ENCODE measurements at places on chromosomes 2 and 18. TPM values are rescaled to one million over a fixed set of nuclear protein-coding genes. Genes with fewer than 3 reads are reported as not detected.

Gene IL1F10
- not detected for total RNA-seq

Gene MROH2A
- not detected for total RNA-seq

Gene CEBPZ
- 98.5 TPM for total RNA-seq

Gene SERPINB12
- not detected for total RNA-seq

Gene ZNF397
- 50.8 TPM for total RNA-seq

Gene LOXL3
- total RNA-seq: 0.22 TPM

Gene ABCG5
- not detected for total RNA-seq

Gene TLK1
- total RNA-seq: 159 TPM

Gene RTP5
- not detected for total RNA-seq

Gene CNRIP1
- not detected for total RNA-seq

- H3K4me1 ChIP-seq: no peaks in the 10 kb centered on the region
- H3K36me3 ChIP-seq: no peaks in the 10 kb centered on the region
- H3K4me3 ChIP-seq: no peak overlapping the region
- peaks cover 2% of the 10 kb centered on the region for H3K27me3 ChIP-seq
- no peak overlapping the region for H3K27ac ChIP-seq
These were observed 100.3 kb upstream of the CAVIN2 start for GRCh38 chr2:191947235-191947634.

DNA sequence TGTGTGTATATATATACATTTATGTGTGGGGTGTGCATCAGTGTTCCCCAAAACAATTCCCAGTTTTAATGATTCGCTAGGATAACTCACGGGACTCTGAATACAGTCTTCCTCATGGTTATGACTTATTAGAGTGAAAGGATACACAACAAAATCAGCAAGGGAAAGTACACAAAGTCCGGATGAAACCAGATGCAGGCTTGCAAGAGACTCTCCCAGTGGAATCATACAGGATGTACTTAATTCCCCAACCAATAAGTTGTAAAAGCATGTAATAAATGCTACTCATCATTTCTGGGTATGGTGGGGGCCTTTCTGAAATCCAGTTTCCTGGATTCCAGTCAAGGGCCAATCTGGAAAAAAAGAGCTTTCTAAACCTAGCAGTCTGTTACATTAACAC is 654.1 kb upstream of the SYT4 start:
- no peaks in the 10 kb centered on the region for H3K36me3 ChIP-seq
- H3K27ac ChIP-seq: no peak overlapping the region
- no peak overlapping the region for H3K4me3 ChIP-seq
- DNase-seq: no peak

DNA sequence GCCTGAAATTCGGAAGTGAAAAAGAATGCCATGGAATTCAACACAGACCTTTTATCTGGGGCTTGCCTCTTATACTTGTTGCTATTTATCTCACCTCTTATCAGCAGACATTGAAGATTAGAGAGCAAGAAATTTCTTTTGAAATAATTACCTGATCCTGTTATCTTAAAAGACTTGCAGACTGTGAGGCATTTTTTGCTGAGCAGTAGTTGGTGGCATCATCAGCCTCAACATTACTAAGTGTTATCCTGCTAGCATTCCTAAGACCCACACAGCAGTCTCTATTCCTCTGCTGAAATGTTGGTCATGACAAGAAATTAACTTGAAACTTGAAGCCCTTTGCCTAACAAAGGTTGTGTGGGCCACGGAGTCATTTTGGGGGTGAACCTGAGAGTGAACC is 186.5 kb downstream of the TRIB2 start:
- no peak overlapping the region for H3K27ac ChIP-seq
- DNase-seq: no peak
- H3K4me3 ChIP-seq: no peak overlapping the region
- peaks cover 20% of the 10 kb centered on the region for H3K27me3 ChIP-seq

DNA sequence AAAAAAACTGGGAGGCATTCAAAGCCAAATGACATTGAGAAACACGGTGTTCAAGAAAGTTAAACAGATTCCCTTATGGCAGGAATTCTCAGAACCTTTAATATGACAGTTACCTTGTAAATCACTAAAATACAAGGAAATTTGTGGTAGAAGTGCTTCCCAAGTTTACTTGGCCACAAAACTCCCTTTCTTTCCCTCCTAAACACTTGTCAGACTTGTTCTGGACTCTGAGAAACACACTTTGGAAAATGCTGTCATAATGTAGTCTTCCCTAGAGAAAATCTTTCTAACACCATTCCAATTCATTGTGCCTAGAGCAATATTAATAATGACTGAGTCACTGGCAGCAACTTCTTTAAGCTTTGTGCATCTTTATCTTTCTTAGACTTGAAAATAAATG is 140.4 kb downstream of the ANKRD44 start:
- no peak overlapping the region for H3K4me3 ChIP-seq
- no peak for DNase-seq
- no peaks in the 10 kb centered on the region for H3K27me3 ChIP-seq
- peak overlapping the region; percentile 68 for H3K27ac ChIP-seq
- no peaks in the 10 kb centered on the region for H3K36me3 ChIP-seq
- H3K4me1 ChIP-seq: peaks cover 86% of the 10 kb centered on the region

GRCh38 chr18:44915661-44916060 is 235.0 kb downstream of the SETBP1 start:
- H3K27me3 ChIP-seq: peaks cover 31% of the 10 kb centered on the region
- H3K36me3 ChIP-seq: no peaks in the 10 kb centered on the region
- H3K27ac ChIP-seq: no peak overlapping the region
- H3K4me1 ChIP-seq: peaks cover 20% of the 10 kb centered on the region

GRCh38 chr2:236754271-236754944 is 184.8 kb downstream of the ACKR3 start:
- DNase-seq: no peak
- H3K4me3 ChIP-seq: no peak overlapping the region
- no peak overlapping the region for H3K27ac ChIP-seq
- no peaks in the 10 kb centered on the region for H3K36me3 ChIP-seq
- peaks cover 2% of the 10 kb centered on the region for H3K4me1 ChIP-seq
- no peaks in the 10 kb centered on the region for H3K27me3 ChIP-seq

- H3K27me3 ChIP-seq: peaks cover 2% of the 10 kb centered on the region
- DNase-seq: no peak
- H3K27ac ChIP-seq: no peak overlapping the region
- no peak overlapping the region for H3K4me3 ChIP-seq
These were observed 105.5 kb upstream of the HDAC4 start for GRCh38 chr2:239506101-239506857.

- no peak overlapping the region for H3K4me3 ChIP-seq
- no peaks in the 10 kb centered on the region for H3K27me3 ChIP-seq
- DNase-seq: no peak
These were observed 29.2 kb downstream of the VPS54 start for GRCh38 chr2:63990072-63990471.

GRCh38 chr18:39318462-39318861 is 1752.9 kb upstream of the CELF4 start:
- no peaks in the 10 kb centered on the region for H3K36me3 ChIP-seq
- no peaks in the 10 kb centered on the region for H3K4me1 ChIP-seq
- no peak overlapping the region for H3K27ac ChIP-seq
- no peak overlapping the region for H3K4me3 ChIP-seq
- H3K27me3 ChIP-seq: no peaks in the 10 kb centered on the region

DNA sequence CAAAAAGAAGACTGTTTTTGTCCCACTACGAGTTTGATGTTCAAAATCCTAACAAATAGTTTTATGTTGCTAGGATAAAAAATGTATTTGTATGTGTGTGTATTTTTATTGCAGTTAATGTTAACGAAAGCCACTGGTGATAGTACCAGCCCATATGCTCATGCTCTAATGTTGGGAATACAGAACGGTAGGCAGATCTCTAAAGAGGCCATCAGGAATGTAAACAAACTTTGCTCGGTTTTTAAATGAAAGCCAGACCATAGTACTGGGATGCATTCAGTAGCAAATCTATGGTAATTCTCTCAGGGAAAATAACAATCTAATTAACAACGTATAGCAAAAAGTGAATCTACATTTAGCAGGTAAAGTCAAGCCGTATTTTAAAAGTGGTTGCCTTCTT is 208.1 kb downstream of the NEDD4L start:
- DNase-seq: no peak
- H3K27me3 ChIP-seq: no peaks in the 10 kb centered on the region
- H3K36me3 ChIP-seq: no peaks in the 10 kb centered on the region
- H3K27ac ChIP-seq: no peak overlapping the region

DNA sequence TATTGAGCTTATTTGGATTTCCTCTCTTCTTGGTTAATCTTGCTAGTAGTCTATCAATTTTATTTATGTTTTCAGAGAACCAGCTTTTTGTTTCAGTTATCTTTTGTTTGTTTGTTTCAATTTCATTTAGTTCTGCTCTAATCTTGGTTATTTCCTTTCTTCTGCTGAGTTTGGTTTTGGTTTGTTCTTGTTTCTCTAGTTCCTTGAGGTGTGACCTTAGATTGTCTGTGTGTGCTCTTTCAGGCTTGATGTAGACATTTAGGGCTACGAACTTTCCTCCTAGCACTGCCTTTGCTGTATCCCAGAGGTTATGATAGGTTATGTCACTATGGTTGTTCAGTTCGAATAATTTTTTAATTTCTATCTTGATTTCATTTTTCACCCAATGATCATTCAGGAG is 141.6 kb downstream of the ZNF236 start:
- peaks cover 50% of the 10 kb centered on the region for H3K36me3 ChIP-seq
- H3K27ac ChIP-seq: no peak overlapping the region
- H3K27me3 ChIP-seq: no peaks in the 10 kb centered on the region

DNA sequence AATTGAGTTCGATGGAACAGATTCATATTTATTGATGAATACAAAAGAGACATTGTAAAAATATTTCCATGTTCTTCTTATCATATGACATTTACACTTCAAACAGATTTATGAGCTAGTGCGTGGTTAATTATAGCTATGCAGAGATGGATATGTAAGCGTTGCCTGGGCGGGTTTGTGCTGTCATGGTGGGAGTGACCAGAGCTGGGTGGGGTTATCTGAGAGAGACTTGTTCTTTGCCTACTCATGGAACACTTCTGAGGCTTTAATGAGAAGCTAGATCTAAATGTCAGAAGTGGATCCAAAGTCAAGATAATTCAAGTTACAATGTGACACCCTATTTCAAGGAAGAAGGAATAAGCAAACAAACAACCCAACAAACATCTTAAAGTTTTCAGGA is 162.3 kb upstream of the ZEB2 start:
- H3K27ac ChIP-seq: no peak overlapping the region
- no peaks in the 10 kb centered on the region for H3K4me1 ChIP-seq

- no peak for DNase-seq
- peaks cover 9% of the 10 kb centered on the region for H3K36me3 ChIP-seq
- H3K4me1 ChIP-seq: peaks cover 70% of the 10 kb centered on the region
These were observed 151.0 kb downstream of the HDAC4 start for GRCh38 chr2:239249776-239250175.

GRCh38 chr2:16462958-16463357 is 202.7 kb downstream of the CYRIA start:
- H3K4me1 ChIP-seq: no peaks in the 10 kb centered on the region
- DNase-seq: no peak
- no peak overlapping the region for H3K27ac ChIP-seq

DNA sequence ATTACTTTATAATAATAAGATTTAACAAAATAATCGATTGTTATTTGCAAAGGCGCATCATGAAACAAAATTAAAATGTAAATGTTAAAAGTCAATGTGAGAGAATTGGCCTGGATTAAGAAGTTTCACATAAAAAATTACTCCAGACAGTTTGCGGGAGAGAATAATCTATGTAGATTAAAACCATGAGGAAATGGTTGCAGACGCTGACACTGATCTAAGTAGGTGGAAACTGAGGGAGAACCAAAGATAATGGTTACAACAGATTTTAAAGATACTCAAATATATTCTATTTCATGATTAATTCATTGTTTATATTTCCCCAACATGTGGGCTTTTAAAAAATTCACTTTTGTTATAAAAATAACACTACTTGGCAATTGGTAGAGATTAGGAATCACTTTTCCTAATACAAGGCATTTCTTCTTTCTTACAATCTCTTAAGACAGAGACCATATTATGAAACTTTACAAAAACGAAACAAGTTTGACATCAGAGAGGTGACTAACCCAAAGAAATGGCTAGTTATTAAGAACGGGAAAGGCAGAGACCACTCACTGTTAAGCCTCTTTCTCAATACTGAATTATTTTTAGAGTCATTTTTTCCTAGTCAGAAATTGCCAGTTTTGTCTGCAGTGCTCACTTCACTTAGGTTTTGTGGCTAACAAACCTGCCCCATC is 1.6 kb downstream of the KANSL1L start:
- H3K36me3 ChIP-seq: no peaks in the 10 kb centered on the region
- no peak for DNase-seq
- peak overlapping the region; percentile 98 for H3K4me3 ChIP-seq

DNA sequence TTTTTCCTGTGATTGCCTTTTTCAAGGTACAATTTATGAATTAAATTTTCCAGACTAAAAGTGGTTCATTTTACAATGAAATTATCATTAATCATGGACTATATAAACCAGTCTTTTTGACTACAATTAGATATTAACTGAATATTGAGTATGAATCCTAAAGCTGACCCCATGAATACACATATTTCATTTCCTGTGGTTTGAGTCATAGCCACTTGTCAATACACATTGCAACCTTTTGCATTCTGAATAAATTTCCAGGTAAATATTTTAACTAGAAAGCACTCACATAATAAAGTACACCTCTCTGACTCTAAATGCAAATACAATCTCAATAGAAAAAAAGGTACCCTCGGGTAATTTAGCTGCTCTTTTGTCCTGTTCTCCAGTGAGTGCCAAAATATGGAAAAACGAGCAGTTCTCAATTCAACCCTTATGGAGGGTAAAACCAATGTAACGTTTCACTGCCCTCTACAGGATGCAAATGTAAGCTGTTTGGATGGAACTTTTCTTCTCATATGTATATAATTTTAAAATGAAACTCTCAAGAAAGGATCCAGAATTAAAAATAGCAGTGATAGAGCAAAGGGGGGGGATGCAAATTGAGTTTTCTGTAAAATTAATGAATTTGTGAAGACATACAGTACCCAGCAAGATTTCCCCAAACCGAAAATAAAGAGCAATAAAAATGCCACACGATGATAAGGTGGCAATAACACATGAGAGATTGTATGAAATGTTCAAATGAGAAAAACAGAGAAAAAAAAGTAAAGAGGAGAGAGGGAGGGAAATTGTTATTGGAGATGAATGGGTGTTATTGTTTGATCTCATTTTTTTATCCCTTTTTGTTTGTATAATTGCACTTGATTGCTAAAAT is 1795.7 kb upstream of the PIK3C3 start:
- no peaks in the 10 kb centered on the region for H3K27me3 ChIP-seq
- no peak for DNase-seq
- H3K36me3 ChIP-seq: no peaks in the 10 kb centered on the region
- H3K4me3 ChIP-seq: no peak overlapping the region

DNA sequence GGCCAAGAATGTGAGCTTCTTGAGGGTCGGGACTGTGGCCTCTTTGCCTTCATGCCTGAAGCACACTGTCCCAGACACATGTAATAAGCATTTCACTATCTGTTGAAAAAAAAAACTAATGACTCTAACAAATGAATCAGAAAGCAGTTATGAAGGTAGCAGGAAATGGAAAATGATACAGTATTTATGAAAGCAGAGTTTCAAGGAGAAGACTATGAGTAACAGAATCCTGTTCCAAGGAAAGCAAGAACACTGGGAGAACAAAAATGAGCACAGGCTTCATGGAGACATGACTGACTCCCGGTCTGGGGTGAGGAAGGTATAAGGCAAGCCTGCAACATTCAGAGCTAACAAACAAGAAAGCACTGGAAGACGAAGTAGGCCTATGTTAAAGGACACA is 190.8 kb downstream of the RNF152 start:
- no peak for DNase-seq
- H3K4me3 ChIP-seq: no peak overlapping the region
- H3K27me3 ChIP-seq: peaks cover 3% of the 10 kb centered on the region
- no peak overlapping the region for H3K27ac ChIP-seq
- no peaks in the 10 kb centered on the region for H3K4me1 ChIP-seq
- H3K36me3 ChIP-seq: no peaks in the 10 kb centered on the region

- no peak overlapping the region for H3K4me3 ChIP-seq
- no peak for DNase-seq
- H3K36me3 ChIP-seq: no peaks in the 10 kb centered on the region
- no peaks in the 10 kb centered on the region for H3K4me1 ChIP-seq
These were observed 40.4 kb downstream of the L3MBTL4 start for GRCh38 chr18:6374340-6374739.

Measured in naive thymus-derived CD8-positive, alpha-beta T cell (primary cell).